ENCODE measurements at places on chromosomes 3 and 15. TPM values are rescaled to one million over a fixed set of nuclear protein-coding genes. Genes with fewer than 3 reads are reported as not detected.

DNA sequence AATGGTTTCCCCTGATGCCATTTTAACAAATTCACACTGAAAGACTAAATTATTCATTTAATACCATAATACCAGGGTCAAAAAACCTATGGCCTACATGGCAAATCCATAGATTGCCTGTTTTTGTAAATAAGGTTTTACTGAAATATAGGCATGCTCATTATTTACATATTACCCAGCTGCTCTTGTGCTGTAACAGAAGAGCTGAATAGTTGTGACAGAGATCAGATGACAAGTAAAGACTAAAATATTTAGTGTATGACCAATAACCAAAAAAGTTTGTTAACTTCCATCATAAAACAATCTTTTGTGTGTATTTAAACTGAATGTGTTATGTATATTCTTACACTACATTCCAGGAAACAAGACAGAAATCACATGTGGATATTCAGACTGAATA is 60.2 kb downstream of the DENND4A start:
- no peak for DNase-seq

DNA sequence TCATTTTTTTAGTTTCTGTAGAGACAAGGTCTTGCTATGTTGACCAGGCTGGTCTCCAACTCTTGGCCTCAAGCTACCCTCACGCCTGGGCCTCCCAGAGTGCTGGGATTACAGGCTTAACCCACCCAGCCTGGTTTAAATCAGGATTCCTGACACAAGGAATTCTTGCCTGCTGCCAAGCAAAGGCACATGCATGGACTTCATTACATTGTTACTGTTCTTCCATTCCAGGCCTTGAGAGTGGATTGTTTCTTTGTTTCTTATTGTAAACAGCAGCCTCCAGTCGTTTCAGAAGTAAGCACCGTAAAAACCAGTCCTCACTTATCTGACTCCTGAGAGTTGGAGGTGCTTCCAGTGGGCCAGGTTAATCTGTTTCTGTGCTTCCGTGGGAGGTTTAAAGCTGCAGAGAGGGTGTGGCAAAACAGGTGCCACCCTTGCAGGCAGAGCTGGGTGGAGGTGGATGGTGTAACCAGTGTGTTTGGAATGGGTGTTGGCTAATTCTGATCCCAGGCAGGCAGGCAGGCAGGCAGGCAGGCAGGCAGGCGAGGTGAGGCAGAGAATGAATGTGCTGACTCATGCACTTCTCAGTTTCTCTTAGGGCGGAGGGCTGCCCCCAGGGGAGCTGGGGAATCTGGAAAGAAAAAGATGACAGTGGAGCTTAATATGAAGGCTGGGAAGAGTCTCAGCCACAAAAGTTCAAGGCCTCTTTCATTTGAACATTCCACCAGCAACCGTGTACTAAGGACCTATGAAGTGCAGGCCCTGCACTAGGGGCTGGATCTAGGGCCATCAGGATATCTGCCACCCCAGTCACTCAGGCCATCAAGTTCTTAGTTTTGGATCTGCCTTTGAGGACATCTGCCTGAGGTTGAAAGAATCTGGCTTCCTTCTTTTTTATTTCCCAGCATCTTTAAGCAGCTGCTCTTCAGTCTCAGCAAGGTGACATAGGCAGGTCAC is 37.0 kb upstream of the CDCP1 start:
- no peak for DNase-seq

DNA sequence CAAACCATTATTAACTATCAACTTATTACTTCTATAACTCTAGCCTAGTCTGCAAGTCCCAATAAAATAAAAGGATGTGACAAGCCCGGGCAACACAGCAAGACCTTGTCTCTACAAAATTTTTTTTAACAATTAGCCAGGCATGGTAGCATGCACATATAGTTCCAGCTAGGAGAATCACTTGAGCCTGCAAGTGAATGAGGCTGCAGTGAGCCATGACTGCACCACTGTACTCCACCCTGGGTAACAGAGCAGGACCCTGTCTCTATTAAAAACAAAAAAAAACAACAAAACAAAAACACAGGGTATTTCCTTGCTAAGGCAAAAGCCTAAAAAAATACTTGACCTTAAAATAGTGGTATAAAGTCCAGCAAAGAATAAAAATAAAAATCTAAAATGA is 31.4 kb downstream of the ANKRD28 start:
- no peak for DNase-seq

UNC13C gene
- 2.5 TPM for polyA plus RNA-seq

DNA sequence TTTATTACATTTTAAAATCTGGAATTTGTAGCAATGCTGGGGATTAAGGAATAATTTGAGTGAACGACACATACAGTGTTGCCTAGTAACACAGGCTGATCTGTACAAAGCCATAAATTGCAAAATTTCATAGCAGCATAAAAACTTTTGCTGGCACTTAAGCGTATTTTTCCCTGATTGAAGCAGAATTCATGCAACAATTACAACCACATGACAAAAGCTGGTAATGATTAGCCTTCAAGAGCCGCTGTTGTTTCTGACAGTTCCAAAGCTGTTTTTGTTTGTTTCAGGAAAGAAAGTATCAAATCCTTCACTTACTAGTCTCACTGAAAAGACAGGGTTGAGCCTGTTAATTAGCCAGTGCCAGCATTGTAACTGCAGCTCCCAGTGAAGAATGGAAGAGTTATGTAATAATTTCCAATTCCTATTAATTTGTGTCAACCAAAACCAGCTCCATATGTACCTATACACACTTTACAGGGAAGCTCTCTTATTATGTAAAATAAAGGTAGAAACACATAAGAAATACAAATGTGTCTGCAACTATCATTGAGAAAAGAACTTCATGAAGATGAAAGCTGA is 60.7 kb downstream of the AGTR1 start:
- no peak for DNase-seq

DNA sequence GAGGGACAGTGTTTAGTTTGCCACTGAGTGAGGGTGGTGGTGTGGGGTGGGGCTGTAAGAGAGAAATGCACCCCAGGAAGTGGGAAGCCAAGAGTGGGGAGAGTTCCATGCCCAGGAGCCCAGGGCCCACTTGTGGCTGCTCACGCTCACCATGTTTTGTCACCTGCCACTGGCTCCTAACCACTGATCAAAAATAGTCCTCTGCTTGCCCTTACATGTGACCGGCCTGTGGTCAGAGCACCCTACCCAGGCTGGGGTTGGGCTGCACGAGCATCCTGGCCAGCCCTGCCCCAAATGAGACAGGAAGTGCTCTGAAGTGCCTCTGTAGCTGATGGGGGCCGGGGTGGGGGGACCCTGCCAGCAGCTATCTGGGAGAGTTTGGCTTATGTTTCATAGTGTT is 216.3 kb downstream of the RPLP1 start:
- DNase-seq, result no peak

GRCh38 chr3:144466114-144466513 is 494.5 kb downstream of the DIPK2A start:
- DNase-seq, result no peak

DNA sequence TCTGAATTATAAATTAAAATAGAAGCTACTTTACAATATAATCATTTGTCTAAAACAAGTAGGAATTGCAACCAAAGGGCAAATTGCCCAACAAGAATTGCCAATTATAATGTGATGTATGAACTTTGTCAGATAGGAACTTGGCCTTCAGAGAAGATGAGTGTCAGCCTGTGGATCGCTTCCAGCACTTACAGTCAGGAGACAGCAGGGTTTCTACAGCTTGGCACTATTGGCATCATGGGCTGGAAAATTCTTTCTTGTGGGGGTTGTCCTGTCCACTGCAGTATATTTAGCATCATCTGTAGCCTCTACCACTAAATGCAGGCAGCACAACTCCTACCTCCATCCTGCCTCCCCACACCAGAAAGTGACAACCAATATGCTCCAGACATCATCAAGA is 48.1 kb upstream of the CRBN start:
- no peak for DNase-seq

CPA3 gene
- polyA plus RNA-seq, result 1.3 TPM

CELF6 gene
- 1.7 TPM for polyA plus RNA-seq

DNA sequence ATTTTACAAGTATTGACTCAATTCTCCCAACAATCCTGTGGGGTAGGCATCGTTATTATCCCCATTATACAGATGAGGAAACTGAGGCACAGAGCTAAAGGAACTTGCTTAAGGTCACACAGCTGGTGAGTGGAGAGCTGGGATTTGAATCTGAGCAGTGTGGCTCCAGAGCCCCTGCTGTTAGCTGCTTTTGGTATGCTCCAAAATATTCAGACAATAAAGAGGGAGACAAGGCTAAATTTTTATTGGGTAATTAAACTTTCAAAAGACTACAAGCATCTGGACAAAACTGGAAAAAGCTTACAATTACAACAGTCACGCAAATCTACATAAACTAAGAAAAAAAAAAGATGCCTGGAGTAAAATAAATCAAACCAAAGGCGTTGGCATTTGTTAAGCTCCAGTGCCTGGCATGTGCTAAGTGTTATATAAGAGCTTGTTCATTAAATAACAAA is 27.7 kb downstream of the CCDC13 start:
- no peak for DNase-seq

DNA sequence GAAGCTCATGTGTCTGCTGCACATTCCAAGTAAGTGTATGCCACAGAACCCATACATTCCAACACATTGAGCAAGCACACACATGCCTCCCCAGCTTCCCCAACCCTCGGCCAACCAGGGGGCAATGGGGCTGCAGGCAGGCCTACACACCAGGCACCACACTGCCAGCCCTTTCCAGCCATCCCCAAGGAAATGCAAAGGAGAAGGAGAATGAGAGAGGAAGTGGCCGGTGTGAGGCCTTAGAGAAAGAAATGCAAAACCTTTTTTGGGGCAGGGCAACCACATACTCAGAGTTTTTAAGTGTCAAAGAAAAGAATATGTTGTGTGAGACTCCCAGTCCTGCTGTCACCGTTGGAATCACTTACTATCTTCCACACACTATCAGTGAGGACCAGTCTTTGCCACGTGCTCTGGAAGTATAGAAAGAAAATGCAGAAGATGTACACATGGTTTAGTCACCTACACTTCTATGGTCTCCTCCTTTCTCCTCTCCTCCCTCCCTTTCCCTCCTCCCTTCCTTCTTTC is 11.1 kb downstream of the IGF2BP2 start:
- DNase-seq, result no peak

CPNE9 gene
- not detected for polyA plus RNA-seq

ILDR1 gene
- 0.35 TPM for polyA plus RNA-seq

DNA sequence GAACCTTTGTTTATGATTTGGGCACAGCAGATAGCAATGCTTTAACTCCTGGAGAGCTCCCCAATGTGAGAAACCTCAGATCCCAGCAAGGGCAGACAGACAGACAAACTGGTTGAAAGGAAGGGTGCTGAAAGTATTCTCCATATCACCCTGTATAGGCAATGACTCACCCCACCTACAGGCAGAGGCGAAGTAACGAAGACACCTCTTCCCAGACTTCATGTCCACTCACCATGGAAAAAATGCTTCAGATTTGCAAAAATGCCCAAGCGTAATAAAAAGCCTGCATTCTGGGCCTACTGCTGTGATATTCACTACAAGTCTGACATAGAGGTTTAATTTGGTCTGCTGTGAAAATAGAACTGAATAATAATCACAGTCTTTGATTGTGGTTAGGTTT is 50.5 kb downstream of the THBS1 start:
- DNase-seq, result no peak

GRCh38 chr3:6448011-6448410 is 412.9 kb upstream of the GRM7 start:
- DNase-seq, result no peak

GRCh38 chr3:69540706-69541581 is 155.1 kb upstream of the FRMD4B start:
- no peak for DNase-seq

DNA sequence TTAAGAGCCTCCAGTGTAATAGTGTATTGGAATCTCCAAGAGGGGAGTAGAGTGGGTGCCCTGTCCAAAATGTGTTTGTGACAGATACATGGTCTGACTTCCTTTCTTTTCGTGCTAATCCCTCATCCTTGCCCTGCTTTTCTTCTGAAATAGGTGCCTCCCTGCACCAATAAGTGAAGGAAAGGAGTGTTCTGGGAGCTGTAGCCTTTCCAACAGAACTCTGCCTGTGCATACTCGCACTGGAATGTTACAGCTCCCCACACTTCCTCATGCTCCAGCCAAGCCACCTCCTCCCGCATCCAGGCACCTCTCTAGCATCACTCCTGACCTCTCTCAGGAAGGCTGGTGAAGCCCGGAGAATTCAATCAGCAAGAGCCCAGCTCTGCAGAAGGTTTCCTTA is 478.0 kb downstream of the GABRG3 start:
- no peak for DNase-seq

DNA sequence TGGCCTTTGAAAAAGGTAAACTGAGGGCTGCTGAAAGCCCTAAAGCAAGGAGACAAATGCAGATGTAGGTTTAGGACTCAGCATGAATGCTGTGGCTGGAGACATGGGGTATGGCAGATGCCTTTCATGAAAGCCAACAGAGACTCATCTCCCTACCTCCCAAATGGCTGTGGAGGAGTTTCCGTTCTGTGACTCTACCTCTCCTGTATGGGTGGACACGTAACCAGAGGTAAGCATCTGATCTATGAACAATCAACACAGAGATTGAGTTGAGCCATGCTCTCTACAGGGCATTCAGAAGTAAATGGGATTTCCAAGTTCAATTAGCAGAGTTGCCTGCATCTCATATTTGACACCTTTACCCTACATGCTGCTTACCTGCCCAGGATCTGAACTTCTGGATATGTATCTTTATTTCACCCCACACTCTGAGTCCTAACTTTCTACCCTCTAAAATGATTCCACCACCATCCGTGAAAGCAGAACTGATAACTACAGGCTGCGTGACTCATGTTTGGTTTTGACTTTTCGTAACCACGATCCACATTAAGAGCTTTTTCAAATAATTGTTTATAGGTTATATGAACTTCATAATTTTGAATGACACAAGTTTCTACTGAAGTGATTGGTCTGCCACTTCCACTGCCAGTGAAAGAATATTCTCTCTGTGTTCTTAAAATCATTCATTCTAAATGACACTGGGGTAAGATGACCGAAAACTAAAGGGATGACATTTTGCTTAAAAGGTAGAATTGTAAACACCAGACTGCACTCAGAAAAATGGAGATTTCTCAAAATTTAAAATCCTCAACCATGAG is 1058.7 kb downstream of the FHIT start:
- DNase-seq, result no peak

DNA sequence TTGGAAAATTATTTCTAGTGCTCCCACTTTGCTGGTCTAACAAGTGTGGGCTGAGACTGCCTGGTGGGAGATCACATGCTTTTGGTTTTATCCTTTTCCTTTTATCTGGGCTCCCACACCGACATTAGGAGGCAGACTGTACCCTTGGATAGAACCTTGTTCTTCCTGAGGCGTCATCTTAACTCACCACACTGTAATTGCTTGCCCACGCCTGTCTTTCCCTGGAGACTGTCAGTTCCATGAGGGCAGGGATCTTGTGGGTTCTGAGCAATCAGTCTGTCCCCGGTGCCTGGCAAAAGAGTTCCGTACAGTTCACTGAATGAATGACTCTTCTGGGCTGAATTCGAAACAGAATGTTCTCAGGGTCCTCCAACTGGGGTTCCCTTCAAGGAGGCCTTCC is 124.6 kb upstream of the ABHD17C start:
- no peak for DNase-seq

ST8SIA2 gene
- polyA plus RNA-seq, result 15.6 TPM

- DNase-seq, result no peak
Measured at GRCh38 chr3:15110206-15110605, 11.3 kb upstream of the RBSN start.

EXD1 gene
- 0.06 TPM for polyA plus RNA-seq

CATSPER2 gene
- polyA plus RNA-seq, result 2.1 TPM

Measured in forelimb muscle (tissue), 1 donor.